ENCODE measurements at places on chromosomes 5 and 9.

DNA sequence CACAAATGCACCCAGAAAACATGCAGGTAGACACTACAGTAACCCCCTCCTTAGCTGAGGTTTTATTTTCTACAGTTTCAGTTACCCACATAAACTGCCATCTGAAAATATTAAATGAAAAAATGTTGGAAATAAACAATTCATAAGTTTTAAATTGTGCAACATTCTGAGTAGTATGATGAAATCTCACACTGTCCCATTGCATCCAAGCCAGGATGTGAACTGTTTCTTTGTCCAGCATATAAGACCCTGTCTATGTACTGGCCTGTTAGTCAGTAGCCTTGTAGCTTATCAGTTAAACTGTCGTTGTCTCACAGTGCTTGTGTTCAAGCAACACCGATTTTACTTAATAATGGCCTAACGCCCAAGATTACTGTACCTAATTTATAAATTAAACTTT lies 630.5 kb downstream of the ANXA1 start:
- no peak for DNase-seq

DNA sequence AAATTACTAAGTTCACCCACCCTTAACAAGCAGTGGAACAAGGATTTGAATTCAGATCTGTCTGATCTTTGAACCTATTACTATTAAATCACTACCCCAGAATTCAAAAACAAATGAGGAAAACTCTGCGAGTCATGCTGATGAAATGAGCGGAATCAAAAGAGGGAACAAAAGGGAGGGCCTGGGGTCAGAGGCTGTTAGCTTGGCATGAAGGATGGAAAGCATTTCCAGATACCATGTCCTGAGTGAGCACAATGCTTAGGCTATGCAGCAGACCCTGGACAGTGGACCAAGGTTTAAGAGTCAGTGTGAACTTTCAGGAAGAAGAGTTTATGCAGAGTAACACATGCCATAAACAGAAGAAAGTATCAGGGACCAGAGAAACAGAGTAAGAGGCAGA lies 30.5 kb downstream of the GRIA1 start:
- DNase-seq: no peak

DNA sequence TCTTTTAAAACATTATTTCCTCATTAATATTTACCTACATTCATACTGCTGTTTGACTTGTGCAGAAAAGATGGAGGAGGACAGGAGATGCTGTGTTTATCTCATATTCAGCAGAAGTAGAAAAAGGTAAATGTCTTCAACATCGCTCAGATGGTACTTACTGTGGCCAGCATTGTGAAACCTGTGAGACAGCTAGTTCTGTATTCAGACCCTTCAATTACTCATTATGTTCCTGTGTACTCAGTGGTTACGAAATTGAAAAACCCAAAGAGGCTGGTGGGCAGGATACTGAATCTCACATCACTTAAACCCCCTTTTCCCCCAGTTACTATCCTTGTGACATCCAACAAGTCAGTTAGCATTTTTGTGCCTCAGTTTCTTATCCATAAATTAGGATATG lies 216.0 kb downstream of the KDM4C start:
- no peak for DNase-seq

DNA sequence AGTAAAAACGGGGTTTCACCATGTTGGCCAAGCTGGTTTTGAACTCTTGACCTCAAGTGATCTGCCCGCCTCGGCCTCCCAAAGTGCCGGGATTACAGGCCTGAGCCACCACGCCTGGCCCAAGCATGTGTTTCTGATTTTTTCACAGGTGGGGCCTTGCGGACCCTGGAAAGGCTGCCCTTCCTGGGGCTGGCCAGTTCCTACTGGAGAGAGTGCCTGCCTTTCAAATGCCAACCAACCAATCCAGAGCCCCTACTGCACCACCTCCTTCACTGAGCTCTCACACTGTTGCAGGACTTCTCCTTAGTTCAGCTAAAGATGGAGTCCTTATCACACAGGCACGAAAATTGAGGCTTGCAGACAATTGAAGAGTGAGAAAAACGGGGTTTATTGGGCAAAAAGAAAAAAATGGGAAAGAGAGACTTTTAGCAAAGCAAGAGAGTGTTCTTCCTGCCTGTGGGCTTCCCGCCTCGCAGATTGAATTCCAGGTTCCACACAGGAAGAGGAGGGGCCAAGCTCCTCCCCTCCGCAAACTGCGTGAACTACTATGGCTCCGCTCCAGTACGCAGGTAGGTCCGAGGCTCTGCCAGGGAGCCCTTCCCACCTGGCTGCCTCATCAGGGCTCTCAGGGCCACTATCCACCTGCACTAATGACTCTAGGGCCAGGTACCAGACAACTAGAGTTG lies 8.3 kb upstream of the CMBL start:
- no peak for DNase-seq

Measured in T-cell (primary cell).